ENCODE measurements at places on chromosomes 13 and 19.

DNA sequence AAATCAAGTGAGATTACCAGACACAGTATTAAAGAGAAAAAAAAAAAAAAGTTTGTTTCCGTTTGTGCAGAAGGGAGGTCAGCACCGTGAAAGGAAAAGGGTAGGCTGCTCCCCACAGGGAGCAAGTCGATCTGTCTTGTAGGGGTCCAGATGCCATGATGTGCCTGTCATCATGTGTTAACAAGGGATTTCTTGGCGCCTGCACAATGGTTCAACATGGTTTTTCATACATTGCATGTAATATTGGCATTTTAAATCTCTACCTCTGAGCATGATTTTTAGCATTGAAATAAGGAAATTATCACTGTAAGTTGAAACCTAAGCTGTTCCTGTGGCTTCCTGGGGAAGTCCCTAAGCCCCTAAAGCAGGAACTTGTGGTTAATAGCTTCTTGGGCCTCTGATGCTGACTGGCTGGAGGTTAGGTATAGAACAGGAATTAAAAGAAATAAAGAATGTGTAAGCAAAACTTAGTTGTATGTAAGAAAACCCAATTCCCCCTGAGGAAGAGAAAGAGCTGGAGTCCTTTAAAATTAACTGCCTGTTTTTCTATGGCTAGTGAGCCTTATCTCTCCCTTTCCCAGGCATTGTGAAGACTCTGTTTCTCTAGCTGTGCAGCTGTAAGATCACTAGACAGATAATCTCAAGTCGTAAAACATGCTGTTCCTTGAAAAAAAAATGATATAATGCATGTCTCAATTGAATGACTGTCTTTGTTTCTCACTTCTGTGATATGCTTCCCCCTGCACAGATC is 7.4 kb upstream of the FCGBP start:
- DNase-seq, result no peak

- DNase-seq, result no peak
Observed at GRCh38 chr19:52522551-52522950, 4.9 kb upstream of the ZNF808 start.

GRCh38 chr19:37078717-37079032 is 442 bp downstream of the ZNF420 start:
- DNase-seq, result no peak

DNA sequence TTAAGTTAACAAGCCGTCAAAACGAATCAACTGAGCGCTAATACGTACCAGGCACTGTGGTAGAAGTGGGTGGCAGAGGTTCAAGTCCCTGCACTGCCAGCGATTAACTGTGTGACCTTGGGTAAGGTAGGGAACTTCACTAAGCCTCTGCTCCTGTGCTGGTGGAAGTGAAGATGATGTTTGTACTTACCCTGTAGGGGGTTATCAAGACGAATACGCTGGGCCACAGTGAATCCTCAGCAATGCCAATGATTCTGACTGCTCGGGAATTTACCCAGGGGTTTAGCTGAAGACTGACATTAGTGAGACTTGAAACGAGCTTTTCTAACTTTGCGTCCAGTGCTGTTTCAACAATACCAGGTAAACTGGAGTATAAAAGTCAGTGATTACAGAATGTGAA is 305.3 kb downstream of the FGF9 start:
- no peak for DNase-seq

Measured in 8988T (cell line).